ENCODE measurements at places on chromosomes 7 and 10. TPM values are rescaled to one million over a fixed set of nuclear protein-coding genes. Genes with fewer than 3 reads are reported as not detected.

DNA sequence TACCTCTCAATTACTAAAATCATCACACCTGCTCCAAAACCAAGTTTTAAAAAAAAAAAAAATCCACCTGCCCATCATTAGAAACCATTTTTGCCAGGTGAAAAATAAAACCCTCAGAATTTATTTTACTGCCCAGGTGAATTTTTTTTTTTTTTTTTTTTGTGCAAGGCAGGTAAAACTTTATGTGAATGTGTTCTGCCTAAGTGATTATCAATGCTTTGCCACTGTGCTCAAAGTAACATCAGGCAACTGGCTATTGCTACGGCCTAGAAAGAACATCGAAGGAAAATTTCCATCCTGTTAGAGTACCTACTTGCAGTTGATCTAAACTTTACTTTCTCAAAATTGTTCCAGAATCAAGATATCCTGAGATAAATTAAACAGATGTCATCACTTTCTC, 512.1 kb downstream of the PARD3 start:
- DNase-seq = no peak

DNA sequence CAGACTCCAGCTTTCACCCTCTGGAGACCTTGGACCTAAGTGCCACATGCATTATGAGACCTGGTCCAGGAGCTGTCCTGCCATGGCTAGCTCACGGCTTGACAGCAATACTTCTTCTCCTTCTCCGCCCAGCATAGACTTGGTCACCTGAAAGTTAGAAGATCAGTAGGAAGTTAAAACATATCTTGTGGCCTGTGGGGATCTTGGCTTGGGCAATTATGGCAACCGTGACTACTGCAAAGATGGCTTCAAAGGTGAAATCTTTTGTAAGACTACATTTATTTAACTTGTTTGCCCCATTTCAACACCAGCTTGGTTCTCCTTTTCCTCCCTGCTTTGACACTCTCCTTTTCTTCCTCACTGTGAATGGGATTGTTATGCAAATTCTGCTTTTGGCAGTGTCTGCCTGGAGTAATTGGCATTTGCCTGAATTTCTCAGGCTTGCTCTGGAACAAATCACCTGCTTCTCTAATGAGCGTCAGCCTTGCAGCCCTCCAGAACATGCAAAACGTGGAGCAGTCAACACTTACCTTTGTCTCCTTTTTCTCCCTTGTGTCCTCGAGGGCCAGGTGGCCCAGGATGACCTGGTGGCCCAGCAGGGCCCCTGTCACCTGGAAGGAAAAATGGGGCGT, 53.4 kb downstream of the COL17A1 start:
- DNase-seq = no peak

DNA sequence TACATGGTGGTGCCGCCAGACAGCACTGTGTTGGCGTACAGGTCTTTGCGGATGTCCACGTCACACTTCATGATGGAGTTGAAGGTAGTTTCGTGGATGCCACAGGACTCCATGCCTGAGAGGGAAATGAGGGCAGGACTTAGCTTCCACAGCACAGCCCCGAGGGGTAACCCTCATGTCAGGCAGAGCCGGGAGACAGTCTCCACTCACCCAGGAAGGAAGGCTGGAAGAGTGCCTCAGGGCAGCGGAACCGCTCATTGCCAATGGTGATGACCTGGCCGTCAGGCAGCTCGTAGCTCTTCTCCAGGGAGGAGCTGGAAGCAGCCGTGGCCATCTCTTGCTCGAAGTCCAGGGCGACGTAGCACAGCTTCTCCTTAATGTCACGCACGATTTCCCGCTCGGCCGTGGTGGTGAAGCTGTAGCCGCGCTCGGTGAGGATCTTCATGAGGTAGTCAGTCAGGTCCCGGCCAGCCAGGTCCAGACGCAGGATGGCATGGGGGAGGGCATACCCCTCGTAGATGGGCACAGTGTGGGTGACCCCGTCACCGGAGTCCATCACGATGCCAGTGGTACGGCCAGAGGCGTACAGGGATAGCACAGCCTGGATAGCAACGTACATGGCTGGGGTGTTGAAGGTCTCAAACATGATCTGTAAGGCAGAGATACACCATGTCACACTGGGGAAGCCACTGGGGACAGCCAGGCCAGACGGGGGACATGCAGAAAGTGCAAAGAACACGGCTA, 104.6 kb upstream of the TNRC18 start:
- peak; percentile 68 for DNase-seq

DNA sequence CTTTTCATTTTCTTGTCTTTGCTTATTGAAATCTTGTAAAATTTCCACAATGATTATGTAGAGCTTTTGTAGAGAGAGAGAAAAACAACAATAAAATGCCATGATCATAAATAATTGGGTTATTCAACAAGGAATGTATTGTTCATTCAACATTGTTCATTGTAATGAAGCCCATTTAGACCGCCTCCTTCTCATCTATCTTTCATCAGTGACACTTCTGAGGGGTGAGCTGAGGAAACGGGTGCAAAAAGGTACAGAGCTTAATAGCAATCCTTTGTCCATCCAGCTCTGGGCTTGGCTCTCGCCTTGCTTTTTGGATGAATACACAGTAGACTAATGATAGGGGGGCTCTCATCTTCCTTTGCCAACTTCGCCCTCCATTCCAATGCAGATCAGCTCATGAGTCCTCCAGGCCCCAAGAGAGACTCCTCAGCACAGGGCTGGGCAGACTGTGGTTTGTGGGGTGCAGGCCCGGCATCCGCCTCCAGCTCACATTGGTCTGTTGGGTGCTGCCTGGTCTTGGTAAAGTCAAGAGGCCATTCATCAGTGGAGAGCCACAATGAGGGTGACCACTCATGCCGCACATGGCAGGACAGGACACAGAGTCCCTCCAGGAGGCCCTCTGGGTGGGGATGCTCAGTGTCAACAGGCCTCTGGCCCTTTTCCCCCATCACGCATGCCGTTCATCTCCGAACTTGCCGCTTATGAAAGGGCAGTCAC, 17.9 kb upstream of the PPA1 start:
- DNase-seq = no peak

- peak; percentile 76 for DNase-seq
These were observed at the start of gene COL26A1 for GRCh38 chr7:101362334-101363195. COL26A1 (plus strand) TSS chr7:101362875; CDS start chr7:101363033, 158 bp downstream.

GRCh38 chr10:5892007-5892406, 2.0 kb downstream of the FBH1 start:
- DNase-seq = no peak

DNA sequence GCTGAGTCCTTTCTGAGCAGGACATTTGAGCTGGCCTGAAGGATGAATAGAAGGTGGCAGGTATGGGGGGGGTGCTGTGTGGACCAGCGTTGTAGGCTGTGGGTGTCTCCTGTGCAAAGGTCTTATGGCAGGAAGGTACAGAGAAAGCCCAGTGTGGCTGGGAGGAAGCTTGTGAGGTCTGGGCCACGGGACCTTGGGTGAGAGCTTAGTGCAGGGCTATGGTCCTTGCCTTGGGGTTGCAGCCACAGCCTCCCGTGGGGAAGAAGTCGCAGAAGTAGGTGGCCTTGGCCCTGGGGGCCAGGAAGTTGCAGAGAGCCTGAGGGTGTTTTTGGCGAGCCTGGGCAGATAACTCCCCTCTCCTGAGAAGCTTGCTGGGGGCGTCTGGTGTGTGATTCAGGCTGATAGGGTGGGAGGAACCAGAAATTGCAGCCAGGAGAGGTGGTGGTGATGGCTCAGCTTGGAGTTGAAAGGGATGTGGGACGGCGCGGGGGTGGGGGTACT, 172.0 kb upstream of the TNRC18 start:
- DNase-seq = no peak

DNA sequence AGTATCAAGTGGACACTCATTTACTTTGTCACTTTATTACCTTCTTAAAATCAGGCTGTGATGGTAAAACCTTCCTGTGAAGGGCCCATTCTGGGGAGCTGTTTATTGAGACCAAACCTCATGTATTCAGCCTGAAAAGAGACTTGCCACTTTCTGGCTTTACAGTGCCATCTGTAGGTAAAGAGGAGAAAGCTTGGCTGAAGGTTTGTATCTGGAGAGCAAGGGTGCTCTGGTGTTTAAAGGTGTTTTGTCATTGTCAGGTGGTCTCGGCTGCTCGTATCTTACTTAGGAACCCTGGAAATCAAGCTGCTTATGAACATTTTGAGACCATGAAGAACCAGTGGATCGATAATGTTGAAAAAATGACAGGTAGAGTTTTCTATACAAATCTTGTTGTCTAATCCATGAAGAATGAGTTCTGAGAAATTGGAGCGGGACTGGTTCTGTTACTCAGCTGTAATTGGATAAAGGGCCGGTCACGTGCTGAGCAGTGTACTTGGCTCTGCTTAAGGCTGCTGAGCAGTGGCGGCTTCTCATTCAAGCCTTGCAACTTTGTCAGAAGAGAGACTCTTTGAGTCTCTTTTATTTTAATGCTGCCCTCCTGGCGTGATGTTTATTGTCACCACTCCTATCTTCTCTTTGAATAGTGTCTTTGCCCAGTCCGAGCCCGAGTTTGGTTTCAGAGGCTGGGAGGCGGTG, 46.9 kb downstream of the AP3M1 start:
- no peak for DNase-seq

TRPV5 gene
- not detected for total RNA-seq

MACC1 gene
- total RNA-seq = not detected

JAZF1 gene
- total RNA-seq = 31.8 TPM

OR2A1 gene
- not detected for total RNA-seq

PKD1L1 gene
- total RNA-seq = 2.7 TPM

ERVW-1 gene
- total RNA-seq = not detected

Data from heart left ventricle (tissue), 16 donors.